ENCODE measurements at places on chromosomes 6 and 20. TPM values are rescaled to one million over a fixed set of nuclear protein-coding genes. Genes with fewer than 3 reads are reported as not detected.

CST1 gene
- not detected for total RNA-seq

SLC22A16 gene
- total RNA-seq = not detected

SLC22A3 gene
- 18.6 TPM for total RNA-seq

WFDC10A gene
- not detected for total RNA-seq

SIRPD gene
- total RNA-seq = not detected

PRDM13 gene
- not detected for total RNA-seq
